ENCODE measurements at places on chromosomes 5 and 9. TPM values are rescaled to one million over a fixed set of nuclear protein-coding genes. Genes with fewer than 3 reads are reported as not detected.

SLC6A19 gene
- not detected for total RNA-seq

PPP3R2 gene
- total RNA-seq, result not detected

C5orf63 gene
- total RNA-seq, result 10.2 TPM

DNA sequence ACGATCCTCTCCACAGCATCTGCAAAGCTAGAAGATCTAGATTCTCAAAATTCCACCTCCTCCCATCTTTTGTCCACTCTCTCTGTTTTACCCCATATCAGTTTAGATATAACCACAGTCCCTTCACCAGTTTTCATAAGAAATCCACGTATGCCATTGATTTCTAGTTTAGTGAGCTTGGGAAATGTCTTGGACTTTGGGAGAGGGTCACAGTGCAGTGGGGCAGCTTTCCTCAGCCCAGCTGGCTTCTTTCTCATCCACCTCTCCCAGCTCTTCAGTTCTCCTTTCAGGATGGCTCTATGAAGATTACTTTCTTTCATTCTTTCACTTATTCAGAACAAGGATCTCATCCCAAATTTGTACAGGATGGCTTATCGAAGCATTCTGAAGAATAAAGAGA, 203.9 kb upstream of the ADCY2 start:
- DNase-seq, result no peak

- no peak for DNase-seq
These were observed 246.1 kb upstream of the ANKH start for GRCh38 chr5:15117688-15118087.

DNA sequence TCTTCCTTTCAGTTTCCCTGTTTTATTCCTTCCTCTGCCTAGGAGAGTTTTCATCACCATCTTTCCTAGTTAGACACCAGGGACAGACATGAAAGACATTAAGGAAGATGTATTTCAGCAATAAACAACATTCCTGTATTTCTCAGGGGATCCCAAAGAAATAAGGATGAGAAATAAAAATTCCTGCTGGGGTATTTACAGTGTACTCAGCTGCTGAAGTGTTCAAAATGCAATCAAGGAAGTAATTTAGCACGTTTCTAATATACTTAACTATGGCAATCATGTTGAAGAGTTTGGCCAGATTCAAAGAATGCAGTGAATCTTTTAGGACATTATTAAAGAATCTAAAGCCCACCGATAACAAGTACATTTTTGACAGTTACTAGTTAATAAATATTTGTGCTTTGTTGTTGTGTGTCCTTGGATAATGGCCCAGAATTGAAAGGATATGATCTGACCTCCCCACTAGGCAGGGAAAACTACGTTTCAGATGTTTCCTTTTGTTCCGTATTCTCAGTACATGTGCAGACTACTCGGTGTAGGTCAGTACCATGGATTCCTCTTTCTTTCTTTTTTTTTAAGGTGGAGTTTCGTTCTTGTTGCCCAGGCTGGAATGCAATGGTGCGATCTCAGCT, 46.8 kb downstream of the INIP start:
- no peak for DNase-seq

GRCh38 chr5:78648359-78649210, at the start of gene LHFPL2:
LHFPL2 (minus strand) TSS chr5:78648772; CDS start chr5:78510213, 138,559 bp downstream.
- DNase-seq, result peak; percentile 63

- no peak for DNase-seq
These were observed 20.9 kb downstream of the SH3GLB2 start for GRCh38 chr9:129007035-129007765.

GRCh38 chr5:133995341-133995740, 9.4 kb downstream of the VDAC1 start:
- no peak for DNase-seq

GRCh38 chr9:134743853-134744252, 102.2 kb downstream of the COL5A1 start:
- no peak for DNase-seq

DNA sequence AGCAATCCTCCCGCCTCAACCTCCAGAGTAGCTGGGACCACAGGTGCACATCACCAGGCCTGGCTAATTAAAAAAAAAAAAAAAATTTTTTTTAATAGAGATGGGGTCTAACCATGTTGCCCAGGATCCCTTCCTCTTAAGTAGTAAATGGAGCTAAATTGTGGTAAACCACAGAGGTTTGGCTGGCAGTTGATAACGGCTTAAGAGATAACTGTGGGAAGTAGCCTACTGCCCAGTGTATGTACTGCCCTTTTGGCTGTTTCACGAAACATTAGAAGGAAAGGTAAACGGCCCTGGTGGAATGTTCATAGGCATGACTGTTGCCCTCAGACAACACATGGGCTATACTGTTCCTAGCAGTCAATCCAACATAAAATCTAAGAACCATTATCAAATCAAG, 44.4 kb downstream of the HMGCR start:
- no peak for DNase-seq

- no peak for DNase-seq
These were observed 829.6 kb upstream of the ZNF608 start for GRCh38 chr5:125575891-125576505.

GRCh38 chr5:1111727-1112289, at the start of gene SLC12A7:
SLC12A7 (minus strand) TSS chr5:1112063; CDS start chr5:1111991, 72 bp downstream.
- no peak for DNase-seq
